ENCODE measurements at places on chromosomes 16 and 17.

DNA sequence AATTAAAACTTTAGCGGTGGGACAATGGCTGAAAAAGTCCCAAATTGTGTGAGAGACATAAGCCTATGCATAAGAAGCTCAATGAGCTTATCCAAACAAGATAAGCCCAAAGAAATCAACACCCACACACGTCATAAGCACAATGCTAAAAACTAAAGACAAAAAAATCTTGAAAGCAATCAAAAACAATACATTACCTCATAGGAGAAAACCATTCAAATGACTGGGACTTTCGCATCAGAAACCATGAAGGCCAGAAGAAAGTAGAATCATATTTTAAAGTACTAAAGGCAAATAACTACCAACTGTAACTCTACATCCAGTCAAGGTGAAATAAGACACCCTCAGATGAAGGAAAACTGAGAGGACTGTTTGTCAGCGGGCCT is 50.2 kb downstream of the ZCCHC14 start:
- no peak for DNase-seq

- no peak for DNase-seq
Measured at GRCh38 chr17:16495980-16496819, 4.2 kb upstream of the LRRC75A start.

DNA sequence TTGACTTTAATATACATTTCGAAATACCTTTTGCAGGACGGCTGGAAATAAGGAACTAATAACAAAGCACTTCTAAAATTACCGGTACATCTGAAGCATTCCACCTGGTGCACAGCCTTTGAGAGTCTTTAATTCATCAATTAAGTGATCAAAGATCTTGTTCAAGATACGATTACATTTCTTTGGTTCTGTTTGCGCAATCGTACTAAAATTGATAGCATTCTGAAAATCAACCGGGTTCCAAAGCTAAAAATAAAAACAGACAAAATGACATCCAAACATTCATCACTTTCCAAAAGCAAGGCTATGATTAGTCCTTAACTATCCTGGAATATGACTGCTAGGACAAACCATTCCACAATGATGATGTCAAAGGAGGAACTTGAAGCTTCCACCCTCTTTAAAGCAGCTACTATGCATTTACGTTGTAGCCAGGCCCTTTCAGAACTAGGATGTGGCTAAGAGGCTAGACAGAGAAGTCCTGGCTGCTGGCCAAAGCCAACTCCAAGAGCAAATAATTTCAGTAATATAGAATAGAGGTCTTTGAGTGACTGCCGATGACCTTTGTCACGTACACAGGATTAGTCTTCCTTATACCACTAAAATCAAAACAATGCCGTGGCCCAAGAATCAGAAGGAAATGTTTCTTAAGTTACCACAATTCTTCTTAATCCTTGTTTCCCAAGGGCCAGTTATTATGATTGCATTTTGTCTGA is 299.8 kb upstream of the PSMD7 start:
- no peak for DNase-seq

DNA sequence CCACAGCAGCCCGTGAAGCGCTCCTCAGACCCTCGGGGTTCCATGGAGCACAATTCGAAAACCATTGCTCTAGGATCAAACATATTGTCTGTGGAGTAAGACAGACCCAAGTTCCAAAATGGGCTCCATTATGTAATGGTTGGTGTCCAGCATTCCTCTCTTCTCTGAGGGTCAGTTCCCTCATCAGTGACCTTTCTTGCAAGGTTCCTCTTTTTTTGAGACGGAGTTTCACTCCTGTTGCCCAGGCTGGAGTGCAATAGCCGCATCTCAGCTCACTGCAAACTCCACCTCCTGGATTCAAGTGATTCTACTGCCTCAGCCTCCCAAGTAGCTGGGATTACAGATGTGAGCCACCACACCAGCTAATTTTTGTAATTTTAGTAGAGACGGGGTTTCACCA is 28.4 kb downstream of the PLXDC1 start:
- no peak for DNase-seq

All from NCI-H1436 treated with DMSO at 0.1 percent for 48 hours (cell line).